ENCODE measurements at places on chromosomes 6 and 20.

- DNase-seq = no peak
Measured at GRCh38 chr6:41061196-41061726, 8.3 kb downstream of the APOBEC2 start.

DNA sequence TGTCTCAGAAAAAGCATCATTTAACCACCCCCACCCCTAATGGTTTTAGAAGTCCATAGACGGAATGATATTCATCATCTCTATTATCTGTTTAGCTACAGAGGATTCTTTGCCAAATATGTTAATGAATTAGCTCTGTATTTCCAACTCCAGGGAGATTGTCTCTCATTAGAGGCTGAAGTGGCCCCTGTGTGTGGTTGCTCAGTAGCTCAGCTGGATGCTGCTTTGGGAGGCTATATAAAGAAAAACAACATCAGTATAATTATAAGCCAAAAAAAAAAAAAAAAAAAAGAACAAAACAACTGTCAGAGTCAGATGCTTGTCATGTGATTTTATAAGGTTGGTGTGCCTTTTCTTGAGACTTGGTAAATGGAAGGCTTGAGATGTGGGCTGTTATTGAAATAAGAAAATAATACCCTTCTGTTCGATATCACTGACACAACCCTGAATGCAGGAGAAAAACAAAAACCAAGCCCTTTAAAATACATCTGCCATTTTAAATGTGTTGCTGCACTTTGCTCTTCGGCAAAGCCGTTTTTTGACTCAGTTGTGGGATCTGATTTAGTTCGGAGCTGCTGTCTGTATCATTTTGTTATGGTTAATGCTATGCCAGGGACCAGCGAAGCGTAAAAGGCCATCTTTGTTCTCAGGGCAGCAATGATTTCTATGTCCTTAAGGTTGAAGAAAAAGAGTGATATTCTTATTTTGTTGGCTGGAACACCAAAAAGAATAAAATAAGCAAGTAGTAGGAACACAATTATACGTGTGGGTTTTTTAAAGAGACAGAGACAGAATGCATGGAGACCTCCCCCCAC lies 422.6 kb downstream of the QKI start:
- no peak for DNase-seq

- DNase-seq = no peak
Measured at GRCh38 chr6:168660400-168660945, 219.5 kb downstream of the SMOC2 start.

GRCh38 chr20:19552221-19553180 lies 205.6 kb upstream of the RIN2 start:
- DNase-seq = no peak

DNA sequence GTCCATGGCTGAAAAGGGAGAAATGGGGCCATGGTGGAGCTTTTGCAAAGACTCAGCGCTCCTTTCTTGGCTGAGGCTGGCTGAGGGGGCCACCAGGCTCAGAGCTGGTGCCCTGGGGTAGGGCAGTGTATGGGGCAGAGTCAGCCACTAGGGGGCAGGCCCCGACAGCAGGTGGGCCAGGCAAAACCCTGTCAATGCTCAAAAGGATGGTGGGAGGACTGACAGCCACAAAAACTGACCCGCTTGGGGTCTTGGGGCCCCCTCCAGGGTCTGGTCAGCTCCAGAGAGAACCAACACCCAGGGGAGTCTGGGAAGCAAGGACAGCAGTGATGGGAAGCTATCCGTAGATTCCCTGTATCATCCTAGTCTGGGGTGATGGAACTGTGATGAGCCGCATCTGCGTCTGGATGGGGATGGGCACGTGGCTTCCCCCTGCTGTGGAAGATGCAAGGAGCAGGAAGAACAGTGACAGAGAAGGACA lies 306.9 kb downstream of the DHX35 start:
- DNase-seq = no peak

Measured in stimulated activated CD8-positive, alpha-beta memory T cell treated with anti-CD3 and anti-CD28 coated beads, Interleukin-4, amount 100 ng/mL, for 4 hours (primary cell).